ENCODE measurements at places on chromosomes 11 and 22.

DNA sequence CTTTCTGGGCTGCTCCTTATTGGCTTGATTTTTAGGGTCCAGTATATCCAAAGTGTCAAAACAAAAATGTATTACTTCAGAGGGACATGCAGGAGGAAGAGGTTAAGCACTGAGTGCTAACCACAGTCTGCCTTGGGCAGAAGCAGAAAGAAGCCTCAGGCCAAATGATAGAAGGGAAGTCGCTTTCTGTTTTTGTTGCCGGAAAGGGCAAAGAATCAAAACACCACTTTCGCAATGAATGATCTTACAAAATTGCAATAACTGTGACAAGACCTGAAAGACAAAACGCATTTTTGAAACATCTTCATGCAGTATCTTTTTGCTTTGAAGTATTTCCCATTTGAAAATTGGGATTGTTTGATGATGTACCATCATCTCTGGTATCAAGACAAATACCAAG is 70.1 kb upstream of the PICALM start:
- DNase-seq, result no peak

- no peak for DNase-seq
These were observed 89.0 kb downstream of the MUC15 start for GRCh38 chr11:26483108-26483507.

- no peak for DNase-seq
These were observed 83.9 kb upstream of the TIMP3 start for GRCh38 chr22:32717337-32718240.

GRCh38 chr22:48840112-48840949 is 987.3 kb downstream of the BRD1 start:
- DNase-seq, result no peak

DNA sequence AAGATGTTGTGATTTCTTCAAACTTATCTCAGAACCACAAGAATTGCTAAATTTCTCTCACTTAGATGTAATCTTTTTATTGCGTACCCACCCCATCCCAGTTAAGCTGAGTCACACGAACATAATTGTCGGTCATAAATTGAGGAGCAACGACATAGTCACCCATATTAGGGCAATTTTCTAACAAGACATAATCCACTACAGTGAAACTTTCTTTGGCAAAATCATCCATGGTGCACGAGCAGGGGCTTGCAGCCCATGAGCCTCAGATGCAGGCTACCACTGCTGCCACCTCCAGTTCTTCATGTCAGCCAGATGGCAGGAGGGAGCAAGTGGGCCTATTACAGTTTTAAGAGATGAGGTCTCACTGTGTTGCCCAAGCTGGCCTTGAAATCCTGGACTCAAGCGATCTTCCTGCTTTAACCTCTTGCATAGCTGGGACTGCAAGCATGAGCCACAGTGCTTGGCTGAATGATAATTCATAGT is 70.3 kb upstream of the GRK2 start:
- no peak for DNase-seq

GRCh38 chr11:121453589-121454299 is 977 bp upstream of the SORL1-AS1 start:
- DNase-seq, result no peak

DNA sequence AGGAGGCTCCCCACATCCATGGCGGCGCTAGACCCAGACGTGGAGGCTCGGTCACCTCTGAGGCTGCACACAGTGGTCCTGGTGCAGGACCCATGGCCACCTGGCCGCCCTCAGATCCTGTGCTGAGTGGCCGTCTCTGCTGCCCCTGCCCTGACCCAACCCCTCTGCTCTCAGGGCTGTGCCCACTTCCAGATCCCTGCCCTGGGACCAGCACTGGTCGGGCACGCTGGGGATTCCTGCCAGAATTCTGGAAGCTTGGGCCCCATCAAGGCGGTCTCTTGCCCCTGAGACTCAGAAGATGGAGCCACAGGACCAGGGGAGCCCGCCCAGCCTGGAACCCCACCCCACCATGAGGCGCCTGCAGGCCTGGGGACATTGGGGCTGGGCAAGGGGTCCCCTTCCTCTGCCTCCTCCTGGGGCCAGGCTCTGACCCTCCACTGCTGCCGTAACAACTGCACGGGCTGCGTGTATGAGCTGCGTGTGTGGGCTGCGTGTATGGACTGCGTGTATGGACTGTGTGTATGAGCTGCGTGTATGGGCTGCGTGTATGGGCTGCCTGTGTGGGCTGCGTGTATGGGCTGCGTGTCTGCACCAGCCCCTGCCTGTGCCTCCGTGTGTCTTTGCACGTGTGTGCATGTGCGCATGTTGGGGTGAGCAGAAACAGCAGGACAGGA is 48.7 kb downstream of the IGLL1 start:
- no peak for DNase-seq

GRCh38 chr11:104918113-104918824 is 20.0 kb upstream of the CASP12 start:
- DNase-seq, result no peak

- no peak for DNase-seq
These were observed 282.7 kb upstream of the PLET1 start for GRCh38 chr11:112543390-112543789.

DNA sequence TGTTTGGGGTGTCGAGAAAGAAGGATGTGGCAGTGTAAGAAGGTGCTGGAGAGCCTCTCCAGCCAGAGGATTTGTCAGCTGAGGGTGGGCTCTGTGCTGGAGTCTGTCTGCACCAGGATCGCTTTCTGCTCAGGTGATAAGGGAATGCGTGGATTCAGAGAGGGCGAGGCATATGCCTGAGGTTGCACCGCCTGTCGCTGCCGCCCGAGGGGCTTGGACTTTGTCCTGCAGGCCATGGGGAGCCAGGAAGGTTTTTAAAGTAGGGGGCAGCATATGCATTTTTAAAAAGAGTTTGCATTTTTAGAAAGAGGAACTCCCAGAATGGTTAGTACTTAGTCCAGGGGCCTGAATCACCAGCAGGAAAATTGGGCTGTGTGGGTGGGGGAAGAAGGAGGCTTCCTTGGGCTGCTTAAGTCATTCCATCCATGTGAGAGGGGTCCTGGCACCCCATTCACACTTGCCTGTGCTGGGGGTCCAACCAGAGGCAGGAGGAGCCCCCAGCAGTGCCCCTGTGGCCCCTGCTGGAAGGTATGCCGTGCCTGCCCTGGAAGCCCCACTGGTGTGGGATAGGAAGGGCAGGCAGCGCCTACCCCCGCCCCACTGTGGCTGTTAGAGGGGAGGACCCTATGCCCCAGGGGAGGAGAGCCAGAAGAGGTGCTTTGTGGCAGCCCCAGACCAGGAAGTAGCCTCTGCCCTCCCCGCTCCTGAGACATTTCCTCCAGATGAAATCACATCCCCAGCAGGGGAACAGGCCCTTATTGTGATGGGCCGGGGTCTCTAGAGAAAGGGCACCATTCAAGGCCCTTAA is 35.8 kb upstream of the MYRF start:
- DNase-seq, result no peak

DNA sequence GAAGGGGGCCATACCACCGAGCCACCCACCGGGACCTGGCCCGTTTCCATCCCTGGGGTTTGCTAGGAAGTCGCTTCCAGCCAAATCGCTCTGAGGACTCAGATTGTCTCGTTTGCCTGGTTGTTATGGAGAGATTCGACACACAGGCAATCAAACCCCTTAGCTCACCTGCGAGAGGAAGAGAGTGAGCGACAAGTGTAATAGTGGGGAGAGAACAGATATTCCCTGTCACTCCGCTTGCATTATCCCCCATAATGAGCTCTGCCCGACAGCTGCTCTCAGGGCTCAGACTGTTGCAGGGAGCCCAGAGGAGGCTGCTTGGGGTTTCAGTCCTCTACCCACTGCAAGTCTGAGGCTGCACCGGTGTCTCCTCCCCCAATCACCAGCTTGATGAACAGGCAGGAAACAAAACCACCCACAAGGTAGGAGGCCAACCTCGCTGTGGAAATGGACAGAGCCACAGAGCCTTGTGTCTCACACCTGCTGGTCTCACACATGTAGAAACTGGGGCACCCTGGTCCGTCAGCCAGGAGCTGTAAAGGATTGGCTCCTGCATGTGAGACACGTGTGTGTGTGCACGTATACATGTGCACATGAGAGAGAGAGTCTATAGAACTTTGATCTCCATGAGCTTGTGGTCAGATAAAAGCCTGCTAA is 351.1 kb downstream of the BUD13 start:
- peak; percentile 68 for DNase-seq

DNA sequence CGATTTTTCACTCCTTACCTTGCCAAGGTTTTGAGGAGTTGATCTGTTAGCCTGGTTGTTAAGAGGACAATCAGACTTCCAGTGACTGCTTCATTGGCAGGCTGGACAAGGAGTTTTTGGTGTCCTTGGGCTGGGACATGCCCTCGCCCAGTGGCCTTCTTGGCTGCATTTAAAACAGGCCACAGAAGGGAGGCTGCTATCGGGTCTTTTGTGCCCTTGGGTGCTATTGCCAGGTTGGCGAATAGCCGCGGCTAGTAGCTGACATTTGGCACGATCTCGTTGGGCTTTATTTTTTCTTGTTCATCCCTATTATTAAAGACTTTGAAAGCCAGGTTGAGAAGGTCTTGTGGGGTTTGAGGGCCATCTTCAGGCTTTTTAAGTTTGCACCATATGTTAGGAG is 99.4 kb downstream of the ELP4 start:
- DNase-seq, result no peak

- no peak for DNase-seq
These were observed 422 bp downstream of the DENND6B start for GRCh38 chr22:50326225-50326955.

GRCh38 chr11:12918667-12919066 is 90.4 kb upstream of the RASSF10 start:
- DNase-seq, result no peak

GRCh38 chr11:122764371-122765090 is 73.8 kb upstream of the CRTAM start:
- DNase-seq, result no peak

All from NCI-H2081 treated with DMSO at 0.1 percent for 48 hours (cell line).